ENCODE measurements at places on chromosomes 5 and 9.

DNA sequence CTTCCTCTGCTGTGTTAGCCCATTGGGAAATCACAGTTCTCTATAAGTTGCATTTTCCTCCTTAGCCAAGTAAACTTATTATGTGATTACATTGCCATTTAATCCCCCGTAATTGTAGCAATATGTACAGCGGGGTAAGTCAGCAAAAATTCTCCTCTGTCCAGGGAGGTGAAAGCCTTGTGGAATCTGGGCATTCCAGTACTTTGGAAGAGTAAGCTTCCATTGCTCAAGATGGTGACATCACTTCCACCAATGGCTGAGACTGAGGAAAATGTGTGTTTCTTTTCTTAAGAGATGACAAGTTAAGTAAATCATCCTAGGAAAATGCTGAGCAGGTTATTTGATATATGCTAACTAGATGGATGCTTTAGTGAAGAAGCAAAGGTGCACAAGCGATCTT lies 436.7 kb downstream of the CETN3 start:
- DNase-seq = no peak

- DNase-seq = no peak
These were observed 252.0 kb upstream of the IRX4 start for GRCh38 chr5:2134543-2135292.

GRCh38 chr9:71758277-71758676 lies 10.0 kb downstream of the CEMIP2 start:
- no peak for DNase-seq

DNA sequence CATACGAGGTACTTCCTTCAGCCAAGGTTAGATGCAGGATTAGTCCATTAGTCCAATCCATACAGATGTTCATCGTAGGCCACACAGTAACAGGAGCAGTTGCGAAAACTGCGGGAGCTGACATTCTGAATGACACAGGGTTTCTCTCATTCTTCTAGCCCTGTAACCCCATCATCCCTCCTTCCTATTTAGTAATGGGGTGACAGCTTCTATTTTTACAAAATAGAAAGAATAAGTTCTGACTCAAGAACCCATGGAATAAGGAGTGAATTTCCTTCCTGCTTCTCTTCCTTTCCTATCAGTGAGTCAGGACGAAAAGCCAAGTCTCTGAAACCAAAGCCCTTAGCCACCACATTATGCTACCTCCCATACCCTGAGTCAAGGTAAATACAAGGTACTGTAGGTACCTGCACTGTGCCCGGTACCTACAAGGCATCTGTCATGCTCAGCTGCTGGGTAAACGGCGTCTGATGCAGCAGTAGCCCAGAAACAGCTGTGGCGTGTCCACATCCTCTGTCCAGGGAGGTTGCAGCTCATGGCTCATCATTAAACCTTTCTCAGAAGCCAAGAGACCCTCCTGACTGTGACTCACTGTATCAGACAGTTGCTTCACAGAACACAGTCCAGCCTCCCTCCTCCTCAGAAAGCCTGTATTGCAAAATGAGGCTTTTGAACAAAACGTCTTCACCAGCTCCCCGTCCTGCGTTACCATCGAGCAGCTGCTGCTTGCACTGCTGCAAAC lies 84.2 kb downstream of the ESM1 start:
- DNase-seq = no peak

- DNase-seq = no peak
These were observed 457.7 kb downstream of the EFNA5 start for GRCh38 chr5:107213025-107213424.

- peak; percentile 63 for DNase-seq
These were observed 232.1 kb downstream of the MAN2A1 start for GRCh38 chr5:109921735-109922380.

DNA sequence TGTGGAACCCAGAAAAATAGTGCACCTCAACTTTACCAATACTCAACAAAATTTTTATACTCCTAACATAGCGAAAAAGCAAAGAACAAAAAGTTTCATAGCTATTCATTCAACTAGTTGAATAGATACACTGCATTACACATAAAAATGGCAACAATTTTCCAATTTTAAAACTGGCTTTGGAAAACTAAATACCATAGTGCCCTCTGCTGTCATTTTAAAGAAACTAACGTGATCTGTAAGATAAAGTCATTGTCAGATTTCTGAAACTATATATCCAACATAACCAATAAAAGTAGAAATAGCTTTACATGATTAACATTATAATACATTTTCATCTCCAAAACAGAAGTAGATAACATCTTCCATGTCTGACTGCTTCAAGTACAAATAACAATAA lies 31.6 kb downstream of the DTWD2 start:
- no peak for DNase-seq

GRCh38 chr9:125146247-125146646 lies 2.9 kb upstream of the SCAI start:
- no peak for DNase-seq

- DNase-seq = no peak
These were observed 149.6 kb upstream of the ELL2 start for GRCh38 chr5:96111080-96111756.

DNA sequence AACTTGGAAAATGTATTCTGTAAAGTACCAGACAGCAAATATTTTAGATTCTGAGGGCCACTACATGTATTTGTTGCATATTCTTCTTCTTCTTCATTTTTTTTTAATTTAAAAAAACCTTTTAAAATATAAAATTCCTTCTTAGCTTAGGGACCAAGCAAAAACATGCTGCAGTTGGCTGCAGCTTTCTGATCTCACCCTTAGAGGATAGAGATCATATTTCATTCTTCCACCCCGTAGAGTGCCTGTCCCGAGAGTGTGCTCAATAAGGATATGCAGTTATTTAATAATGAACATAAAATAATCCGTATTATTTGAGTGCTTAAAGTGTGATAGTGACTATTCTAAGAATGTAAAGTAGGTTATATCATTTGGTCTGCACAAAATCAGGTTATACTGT lies 204.2 kb upstream of the CD180 start:
- DNase-seq = no peak

DNA sequence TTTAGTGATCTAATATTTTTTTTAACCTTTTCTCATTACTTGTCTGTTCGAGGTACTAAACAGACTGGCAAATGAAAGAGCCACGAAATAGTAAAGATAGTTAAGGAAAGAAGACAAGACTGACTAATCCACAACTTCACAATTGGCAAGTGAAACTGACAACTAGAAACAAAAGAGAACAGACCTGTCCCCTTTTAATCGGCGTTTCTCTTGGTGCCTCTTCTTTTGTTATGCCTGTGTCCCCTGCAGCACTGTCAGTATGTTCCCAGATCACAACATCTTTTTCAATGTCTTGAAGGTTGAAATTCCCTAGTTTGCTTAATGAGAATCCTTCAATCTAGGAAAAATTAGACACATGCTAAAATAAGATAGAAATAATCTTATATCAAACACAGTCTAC lies 26.1 kb downstream of the TUT7 start:
- DNase-seq = no peak

DNA sequence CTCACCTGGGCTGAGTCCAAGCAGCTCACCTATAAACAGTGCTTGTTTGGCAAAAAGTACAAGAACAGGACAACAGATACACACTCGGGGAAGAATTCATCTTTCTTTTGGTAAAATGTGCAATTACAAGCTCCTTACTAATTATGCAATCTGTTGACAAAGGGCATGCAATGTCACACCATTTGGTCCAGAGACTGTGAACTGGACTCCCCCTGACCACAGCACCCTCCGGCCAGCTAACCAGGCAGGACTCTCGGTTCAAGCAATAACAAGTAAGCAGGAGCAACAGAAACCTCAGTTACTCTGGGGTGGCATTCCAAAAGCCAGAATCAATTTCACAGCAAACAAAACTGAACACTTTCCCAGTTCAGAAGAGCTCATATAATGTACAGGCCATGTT lies 113.8 kb downstream of the GNAQ start:
- DNase-seq = no peak

DNA sequence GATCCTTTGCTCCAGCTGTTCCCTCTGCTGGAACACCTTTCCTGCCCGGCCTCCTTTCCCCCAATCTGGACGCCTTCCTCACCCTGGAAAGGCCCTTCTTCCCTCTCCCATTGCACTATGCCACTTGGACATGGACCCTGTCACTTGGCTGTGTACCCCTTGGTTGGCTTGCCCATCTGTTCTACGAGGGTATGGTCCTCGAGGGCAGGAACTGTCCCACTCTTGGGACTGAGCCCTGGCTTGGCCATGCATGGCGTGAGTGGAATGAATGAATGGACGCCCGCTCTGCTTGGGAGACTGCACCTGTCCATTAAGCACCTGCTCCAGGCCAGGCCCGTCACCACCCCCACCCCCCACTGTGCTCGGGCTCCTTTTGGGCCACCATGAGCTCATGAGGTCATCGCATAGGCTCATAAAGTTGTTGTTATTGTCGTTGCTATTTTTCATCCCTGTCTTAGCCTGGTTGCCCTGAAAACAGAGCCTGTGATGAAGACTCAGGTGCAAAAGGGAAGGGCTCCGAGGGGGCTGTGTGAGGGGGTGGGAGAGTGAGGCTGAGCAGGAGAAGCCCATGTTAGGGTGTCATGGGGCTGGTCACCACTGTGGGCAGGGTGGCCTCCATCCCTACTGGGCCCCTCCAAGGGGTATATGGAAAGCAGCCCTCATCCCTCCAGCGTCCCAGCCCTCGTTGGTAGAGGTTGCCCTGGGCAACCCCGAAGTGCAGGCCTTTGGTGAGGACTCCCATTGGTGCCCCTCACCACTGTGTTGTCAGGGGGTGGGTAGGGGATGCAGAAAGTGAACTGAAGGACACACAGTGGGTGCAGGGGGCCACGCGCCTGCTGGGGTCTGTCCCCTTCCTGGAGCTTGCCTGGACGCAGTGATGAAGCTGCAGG lies 57.2 kb upstream of the IER5L start:
- DNase-seq = no peak

DNA sequence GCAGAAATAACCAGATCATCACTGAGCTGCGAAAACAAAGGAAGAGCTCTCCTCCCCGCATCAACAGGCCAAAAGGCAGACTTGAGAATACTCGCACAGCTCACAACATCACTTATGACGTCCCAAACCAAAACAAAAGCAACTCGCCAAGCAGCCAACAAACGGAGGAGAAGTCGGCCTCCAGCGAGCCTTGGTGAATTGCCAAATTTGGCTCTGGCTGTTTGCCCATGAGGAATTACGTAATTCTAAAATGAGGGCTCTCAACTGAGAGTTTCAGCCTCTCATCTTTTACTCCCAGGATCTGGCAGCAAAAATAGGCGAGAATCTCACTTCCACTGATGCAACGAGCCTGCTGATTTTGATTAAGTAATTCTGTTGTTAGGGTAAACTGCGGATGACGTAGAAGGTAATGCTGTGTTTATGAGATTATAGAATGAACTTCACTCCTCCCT lies 51.7 kb upstream of the SEMA6A start:
- no peak for DNase-seq

DNA sequence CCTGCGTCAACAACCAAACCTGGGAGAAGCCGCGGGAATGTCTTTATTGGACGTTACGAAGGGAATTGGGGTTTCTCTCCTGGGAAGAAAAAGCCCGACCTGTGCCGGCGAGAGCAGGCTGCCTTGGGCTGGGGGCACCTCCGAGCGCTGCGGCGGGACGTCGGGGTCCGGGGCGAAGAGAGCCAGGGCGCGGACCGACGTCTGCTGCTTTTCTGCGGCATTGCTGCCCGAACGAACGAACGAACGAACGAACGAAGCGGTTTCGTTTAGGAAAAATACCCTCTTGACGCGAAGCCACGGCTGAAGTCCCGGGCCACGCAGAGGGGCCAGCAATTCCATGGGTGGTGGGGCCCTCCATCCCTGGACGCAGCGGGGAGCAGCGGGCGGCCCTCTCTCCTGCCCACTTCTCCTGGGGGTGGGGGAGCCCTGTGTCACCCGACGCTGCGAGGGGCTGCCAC lies 4.8 kb upstream of the PITX1 start:
- DNase-seq = no peak

- DNase-seq = no peak
These were observed 793.0 kb upstream of the GRAMD2B start for GRCh38 chr5:125630237-125630636.

DNA sequence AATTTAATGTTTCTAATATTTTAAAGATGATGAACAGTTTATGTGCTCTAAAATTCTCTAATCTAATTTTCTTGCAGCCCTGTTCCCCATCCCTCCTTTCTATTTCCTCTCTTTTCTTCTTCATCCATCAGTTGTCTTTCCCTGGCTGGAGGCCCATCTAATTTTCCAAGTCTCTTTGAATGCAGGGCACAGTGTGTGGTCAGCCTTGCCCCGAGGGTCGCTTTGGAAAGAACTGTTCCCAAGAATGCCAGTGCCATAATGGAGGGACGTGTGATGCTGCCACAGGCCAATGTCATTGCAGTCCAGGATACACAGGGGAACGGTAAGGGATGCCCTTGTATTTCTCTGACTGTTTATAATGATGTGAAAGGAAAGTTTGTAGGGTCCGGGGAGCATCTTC lies 111.8 kb downstream of the MEGF10 start:
- DNase-seq = no peak

GRCh38 chr5:24904981-24905517 lies 260.3 kb upstream of the CDH10 start:
- no peak for DNase-seq

GRCh38 chr5:166178411-166179080 lies 2112.9 kb upstream of the WWC1 start:
- DNase-seq = no peak

DNA sequence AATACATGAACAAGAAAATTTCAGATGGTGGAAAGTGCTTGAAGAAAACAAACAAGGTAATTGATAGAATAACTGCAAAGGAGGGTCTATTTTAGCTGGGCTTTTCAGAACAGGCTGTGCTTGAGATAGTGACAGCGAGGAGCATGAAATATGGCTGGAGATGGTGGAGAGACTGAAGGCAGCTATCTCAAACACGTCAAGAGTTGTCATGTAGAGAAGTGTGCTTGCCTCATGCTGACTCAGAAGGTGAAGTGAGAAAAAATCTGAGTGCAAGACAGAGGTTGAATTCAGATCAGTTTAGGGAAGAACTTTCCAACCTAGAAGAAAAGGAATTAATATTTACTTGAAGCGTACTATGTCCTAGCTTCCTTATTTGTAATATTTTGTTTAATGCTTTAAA lies 115.5 kb upstream of the RANBP3L start:
- DNase-seq = no peak

DNA sequence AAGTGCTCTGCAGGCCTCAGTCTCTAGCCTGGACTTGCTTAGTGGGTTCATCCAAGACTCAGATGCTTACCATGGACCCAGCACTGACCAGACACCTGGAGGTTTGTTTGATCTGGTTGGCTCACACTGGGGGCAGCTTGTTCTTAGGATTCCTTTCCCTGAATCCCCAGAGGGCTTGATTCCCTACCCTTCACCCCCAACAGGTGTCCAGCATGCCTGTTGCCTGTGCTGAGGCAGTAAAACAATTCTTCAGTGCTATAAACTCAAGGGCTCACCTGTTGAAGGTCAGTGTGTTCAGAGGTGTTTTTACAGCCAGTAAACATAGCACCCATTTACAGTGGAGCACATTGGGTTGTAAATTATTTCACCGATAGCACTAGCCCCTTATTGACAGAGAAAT lies 123.8 kb upstream of the KLF4 start:
- no peak for DNase-seq

- no peak for DNase-seq
These were observed 252.3 kb upstream of the SLC24A2 start for GRCh38 chr9:20040991-20041696.
